ENCODE measurements at places on chromosomes 16 and 17. TPM values are rescaled to one million over a fixed set of nuclear protein-coding genes. Genes with fewer than 3 reads are reported as not detected.

- no peak overlapping the region for H3K27ac ChIP-seq
- H3K27me3 ChIP-seq: no peaks in the 10 kb centered on the region
- H3K36me3 ChIP-seq: no peaks in the 10 kb centered on the region
Observed at GRCh38 chr17:56744721-56745120, 89.0 kb downstream of the C17orf67 start.

- H3K4me3 ChIP-seq: no peak overlapping the region
- no peak overlapping the region for H3K27ac ChIP-seq
- DNase-seq: no peak
- H3K36me3 ChIP-seq: no peaks in the 10 kb centered on the region
- no peaks in the 10 kb centered on the region for H3K27me3 ChIP-seq
Observed at GRCh38 chr17:703081-703875, 11.4 kb downstream of the VPS53 start.

DNA sequence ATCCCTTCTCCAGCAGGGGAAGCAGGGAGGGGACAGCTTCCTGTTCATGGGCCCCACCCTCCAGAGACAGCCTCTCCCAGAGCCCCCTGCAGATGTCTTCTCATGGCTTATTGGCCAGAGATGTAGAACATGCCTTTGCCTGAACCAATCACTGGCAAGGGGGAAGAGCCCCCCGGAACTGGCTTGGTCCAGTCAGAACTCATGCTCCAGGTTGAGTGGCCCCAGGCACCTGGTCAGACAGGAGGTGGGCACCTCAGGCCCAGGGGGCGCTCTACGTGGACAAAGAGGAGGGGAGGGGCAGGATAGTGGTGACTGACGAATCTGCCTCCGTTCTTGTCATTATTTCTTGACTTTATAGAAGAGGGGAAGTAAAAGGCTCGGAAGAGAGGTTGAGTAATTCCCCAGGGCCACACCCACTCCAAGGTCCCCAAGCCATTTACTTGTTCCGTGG is 23.6 kb downstream of the RAB11FIP4 start:
- H3K4me1 ChIP-seq: no peaks in the 10 kb centered on the region
- peak; percentile 76 for DNase-seq
- H3K4me3 ChIP-seq: no peak overlapping the region
- H3K27me3 ChIP-seq: no peaks in the 10 kb centered on the region
- H3K36me3 ChIP-seq: no peaks in the 10 kb centered on the region
- H3K27ac ChIP-seq: no peak overlapping the region

FAHD1 gene
- 13.2 TPM for total RNA-seq

GRCh38 chr17:39761861-39762496 is 24.2 kb downstream of the GRB7 start:
- H3K27me3 ChIP-seq: no peaks in the 10 kb centered on the region
- H3K4me3 ChIP-seq: no peak overlapping the region
- H3K4me1 ChIP-seq: no peaks in the 10 kb centered on the region
- no peak for DNase-seq
- H3K27ac ChIP-seq: no peak overlapping the region
